ENCODE measurements at places on chromosomes 7 and 10.

- DNase-seq, result no peak
These were observed 116.8 kb downstream of the ABLIM1 start for GRCh38 chr10:114541081-114541796.

DNA sequence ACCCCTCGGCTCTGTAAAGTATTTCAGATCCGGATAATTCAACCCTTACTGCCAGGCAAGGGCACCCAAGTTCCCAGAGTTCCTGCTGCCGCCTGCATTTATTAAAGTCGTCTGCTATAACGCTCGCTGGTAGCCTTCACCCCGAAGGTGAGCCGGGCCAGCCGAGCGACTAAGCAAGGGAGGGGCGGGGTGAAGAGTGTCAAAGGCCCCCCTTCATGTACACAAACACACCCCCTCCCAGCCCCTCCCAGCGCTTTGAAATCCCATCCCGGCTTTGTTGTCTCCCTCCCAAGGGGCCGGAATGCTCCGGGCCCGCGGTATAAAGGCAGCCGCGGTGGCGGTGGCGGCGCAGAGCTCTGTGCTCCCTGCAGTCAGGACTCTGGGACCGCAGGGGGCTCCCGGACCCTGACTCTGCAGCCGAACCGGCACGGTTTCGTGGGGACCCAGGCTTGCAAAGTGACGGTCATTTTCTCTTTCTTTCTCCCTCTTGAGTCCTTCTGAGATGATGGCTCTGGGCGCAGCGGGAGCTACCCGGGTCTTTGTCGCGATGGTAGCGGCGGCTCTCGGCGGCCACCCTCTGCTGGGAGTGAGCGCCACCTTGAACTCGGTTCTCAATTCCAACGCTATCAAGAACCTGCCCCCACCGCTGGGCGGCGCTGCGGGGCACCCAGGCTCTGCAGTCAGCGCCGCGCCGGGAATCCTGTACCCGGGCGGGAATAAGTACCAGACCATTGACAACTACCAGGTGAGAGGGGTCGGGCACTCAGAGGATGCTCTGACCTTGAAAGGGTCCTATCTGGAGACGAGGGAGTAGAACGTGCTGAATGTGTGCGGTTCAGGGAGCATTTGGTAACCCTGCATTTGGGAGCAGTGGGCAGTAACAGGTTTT, at the start of gene DKK1:
Gene DKK1, plus strand, starts transcription at position 349 of the 889 bp plus-strand sequence. Its CDS starts 154 bp downstream, at position 503.
- DNase-seq, result no peak

DNA sequence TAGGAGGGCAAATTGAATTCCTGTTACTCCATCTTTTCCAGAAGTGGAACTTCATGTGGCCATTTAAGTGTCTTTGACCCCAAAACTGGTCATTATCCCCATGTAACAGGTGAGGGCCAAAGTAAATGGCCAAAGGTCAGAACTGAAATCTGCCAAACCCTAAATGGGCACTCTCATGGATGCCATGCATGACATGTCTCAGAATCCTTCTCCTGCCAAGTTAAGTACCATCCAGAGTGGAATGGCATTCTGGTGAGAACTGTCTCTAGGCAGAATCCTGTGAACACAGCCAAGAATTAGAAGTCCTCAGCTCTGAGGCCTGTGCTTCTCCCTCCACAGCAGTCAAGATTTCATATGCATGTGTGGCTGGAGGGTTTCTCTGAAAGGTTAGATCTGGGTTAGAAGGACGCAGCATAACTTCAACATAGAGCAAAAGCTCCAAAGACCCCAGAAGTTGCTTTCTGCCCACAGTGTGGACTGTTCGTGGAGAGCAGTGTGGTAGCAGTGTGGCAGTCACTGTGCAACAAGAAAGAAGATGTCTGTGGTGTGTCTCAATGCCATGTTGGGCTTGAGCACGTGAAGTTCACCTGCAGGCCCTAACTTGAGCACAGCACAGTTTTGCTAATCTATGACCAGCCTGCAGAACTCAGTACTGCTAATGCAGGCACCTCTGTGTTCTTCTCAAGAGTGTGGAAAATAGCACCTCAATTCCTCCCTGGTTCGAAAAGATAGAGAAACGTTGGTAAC, 121.3 kb downstream of the ADCY1 start:
- DNase-seq, result no peak

- no peak for DNase-seq
These were observed 63.6 kb downstream of the GPR37 start for GRCh38 chr7:124701955-124702354.

DNA sequence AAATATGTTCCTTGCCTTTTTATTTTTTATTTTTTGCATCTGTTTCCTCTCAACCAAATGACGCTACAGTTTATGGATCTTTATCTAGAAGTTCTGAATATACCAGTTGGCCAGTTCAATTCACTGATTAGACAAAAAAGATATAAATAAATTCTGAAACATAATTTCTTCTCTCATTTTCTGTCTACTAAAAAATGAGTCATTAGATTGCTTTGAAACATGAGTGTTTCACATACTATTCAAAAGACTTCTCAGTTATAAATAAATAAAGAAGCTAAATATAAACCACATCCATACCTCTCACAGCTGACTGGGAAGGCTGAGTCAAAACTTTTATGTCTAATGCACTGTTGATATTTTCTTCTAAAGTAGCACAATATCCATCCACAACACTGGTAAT, 97.6 kb upstream of the GPR22 start:
- no peak for DNase-seq

DNA sequence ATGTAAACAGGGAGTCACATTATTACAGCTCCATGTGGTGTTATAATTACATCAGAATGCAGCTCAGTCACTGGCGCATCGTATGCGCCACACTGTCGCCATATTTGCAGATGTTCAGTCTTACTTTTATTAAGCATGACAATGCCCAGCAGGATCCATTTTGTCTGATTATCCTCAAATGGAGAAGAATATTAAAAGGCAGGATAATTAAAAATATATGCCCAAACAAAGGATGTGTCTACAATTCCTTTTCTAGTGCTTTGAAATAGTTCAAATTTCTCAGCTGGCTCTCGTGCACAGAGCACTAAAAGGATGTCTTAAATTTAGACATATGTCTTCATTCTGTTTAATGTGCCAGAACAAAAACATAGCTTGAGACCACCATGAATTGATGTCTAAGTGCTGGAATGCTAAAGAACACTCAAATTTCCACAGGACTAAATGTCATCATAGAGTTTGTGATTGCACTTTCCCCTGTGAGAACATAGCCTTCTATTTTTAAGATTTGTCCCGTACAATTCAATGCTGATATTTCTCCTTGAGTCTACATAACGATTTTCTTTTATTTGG, 168.0 kb downstream of the DKK1 start:
- DNase-seq, result no peak

GRCh38 chr10:17974505-17974904, 22.8 kb downstream of the SLC39A12 start:
- no peak for DNase-seq

- no peak for DNase-seq
These were observed 53.7 kb upstream of the SHH start for GRCh38 chr7:155865830-155866525.

GRCh38 chr7:134946260-134946659, 40.0 kb upstream of the AGBL3 start:
- DNase-seq, result no peak

DNA sequence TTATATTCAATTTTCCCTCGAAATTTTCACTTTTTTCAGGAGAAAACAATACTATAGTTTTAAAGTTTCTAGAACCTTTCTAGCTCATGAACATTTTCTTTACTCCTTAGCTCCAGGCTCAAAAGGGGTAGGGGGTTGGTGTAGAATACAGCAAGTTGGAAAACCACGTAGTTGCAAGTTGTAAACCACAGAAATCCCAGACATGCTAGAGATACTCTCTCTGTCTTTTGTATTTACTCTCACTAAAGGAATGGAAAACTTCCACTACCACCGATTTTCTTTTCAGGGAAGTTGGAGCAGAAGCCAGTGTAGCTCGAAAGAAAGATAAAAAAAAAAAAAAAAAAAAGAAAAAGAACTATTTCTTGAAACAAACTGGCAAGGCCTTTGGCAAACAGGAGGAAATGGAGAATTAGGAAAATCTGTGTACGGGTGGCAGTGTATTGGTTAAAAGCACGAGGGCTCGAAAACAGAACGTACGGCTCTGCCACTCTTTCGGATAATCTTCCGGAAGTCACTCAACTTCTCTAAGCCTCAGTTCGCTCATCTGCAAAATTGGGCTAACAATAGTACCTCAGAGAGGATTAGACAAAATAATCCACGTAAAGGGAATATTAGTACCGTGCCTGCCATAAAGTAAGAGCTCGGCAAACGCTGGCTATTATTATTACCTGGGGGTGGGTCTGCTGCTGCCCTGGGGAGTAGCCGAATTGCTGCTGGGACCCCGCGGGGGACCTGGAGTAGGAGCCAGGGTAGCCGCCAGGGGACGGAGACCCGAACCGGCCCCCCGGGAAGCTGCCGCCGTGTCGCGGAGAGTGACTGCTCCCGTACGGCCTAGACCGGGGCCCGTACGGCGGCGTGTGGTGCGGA, 628 bp downstream of the MPLKIP start:
- no peak for DNase-seq

GRCh38 chr7:4073052-4073451, 609.0 kb upstream of the FOXK1 start:
- no peak for DNase-seq

GRCh38 chr10:48414160-48414559, 107.7 kb downstream of the MAPK8 start:
- no peak for DNase-seq

- DNase-seq, result no peak
These were observed 42.9 kb downstream of the PRKG1 start for GRCh38 chr10:51117053-51117660.

GRCh38 chr7:4013793-4014192, 668.3 kb upstream of the FOXK1 start:
- DNase-seq, result no peak

DNA sequence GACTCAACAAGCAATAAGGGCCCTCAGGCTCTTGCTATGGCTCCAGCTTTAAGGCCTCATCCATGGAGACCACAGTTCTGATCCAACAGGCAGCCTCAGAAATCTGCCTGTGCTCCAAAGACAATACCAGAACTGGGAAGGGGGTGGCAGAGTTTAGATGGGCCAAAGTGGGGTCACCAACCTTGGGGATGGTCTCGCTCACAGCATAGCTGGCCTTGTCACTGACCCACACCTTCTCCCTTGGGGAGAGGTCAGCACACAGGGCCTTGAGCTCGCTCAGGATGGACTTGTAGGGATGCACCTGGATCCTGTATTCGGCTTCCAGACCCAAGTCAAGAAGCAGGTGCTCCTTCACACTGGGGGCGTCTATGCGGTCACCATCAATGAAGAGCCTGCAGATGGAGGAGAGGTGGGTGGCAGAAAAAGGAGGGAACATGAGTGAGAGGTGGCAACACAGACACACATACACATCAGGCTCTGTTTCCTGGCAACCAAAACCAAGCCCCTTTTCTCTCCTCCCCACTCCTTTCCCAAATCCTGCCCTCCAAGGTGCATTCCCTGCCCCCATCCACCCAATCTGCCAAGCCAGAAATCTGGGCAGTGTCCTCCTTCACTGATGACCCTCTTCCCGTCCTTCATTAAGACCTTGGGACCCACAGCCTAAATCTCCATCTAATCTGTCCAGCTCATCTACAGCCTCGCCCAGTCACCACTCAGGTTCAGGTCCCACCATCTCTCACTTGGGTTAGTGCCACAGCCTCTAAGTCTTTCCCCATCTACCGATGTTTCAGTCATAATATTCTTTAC, 40.9 kb downstream of the XPNPEP1 start:
- DNase-seq, result no peak

DNA sequence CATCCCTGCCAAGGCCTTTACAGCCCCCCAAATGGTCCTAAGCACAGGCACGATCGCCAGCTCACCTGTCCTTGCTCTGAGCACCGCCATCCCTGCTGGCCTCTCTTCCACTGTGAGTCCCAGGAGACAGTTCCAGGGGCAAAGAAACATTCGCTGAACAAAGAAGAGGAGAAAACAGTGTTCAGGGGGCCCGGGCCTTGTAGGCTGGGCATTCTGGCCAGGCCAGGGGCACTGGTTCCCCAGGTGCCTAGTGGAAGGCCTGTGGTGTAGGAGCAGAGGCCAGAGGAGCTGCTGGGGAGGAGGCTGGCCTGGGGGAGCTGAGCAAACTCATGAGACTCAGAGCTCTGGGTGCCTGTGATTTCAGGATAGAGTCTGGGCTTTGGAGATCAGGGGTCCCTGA, 22.6 kb downstream of the AQP1 start:
- no peak for DNase-seq

DNA sequence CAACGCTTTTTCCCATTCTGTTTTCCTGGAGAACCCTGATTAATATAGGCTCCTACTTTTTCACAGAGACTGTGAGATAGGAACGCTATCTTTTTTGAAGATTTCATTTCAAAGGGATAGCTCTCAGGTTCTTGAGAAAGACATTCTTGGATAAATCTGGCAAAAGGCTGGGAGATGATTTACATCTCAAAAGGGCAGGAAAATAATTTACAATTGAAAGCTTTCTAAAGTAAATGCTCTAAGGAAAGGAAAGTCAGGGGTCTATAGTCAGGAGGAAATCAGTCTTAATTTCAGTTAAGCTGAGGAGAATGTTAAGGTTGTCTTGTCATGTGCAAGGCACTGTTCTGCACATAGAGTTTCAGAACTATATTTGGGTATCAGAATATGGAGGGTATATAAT, 278.8 kb downstream of the KIF20B start:
- no peak for DNase-seq

GRCh38 chr7:38274486-38274885, 1.1 kb upstream of the TARP start:
- no peak for DNase-seq

GRCh38 chr10:120553911-120554310, 96.9 kb downstream of the PLPP4 start:
- no peak for DNase-seq

DNA sequence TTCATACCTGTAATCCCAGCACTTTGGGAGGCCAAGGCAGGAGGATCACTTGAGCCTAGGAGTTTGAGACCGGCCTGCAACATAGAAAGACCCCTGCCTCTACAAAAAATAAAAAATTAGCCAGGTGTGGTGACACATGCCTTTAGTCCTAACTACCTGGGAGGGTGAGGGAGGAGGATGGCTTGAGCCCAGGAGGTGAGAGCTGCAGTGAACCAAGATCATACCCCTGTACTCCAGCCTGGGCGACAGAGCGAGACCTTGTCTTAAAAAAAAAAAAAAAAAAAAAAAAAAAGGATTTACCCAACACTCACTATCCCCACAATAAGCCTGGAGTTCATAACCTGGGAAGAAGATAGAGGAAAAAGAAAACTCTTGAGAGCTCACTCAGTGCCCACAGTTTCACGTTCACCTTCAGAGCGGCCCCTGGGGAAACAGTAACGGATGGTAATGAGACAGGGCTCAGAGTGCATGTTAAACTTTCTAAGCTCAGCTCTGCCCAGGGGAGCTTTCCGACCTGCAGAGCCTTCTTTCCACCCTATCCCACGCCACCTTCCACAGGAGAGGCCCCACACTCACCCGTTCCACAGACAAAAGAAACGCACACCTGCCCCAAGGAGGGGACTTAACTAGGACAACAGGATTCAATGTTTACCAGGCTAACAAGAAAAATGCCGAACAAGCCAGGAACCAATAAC, 259.8 kb upstream of the KLF14 start:
- no peak for DNase-seq
